Thoracic aorta (tissue), 2 donors: ENCODE measurements at places on chromosomes 4 and X.

- DNase-seq = no peak
Measured at GRCh38 chr4:140790171-140790570, 34.0 kb upstream of the TBC1D9 start.

- DNase-seq = no peak
Measured at GRCh38 chr4:47210828-47211227, 179.5 kb downstream of the GABRB1 start.

GRCh38 chr4:160316036-160316435, 1213.2 kb downstream of the RAPGEF2 start:
- DNase-seq = no peak

GRCh38 chrX:26511589-26512363, 295.8 kb downstream of the MAGEB5 start:
- DNase-seq = no peak
